ENCODE measurements at places on chromosomes 11 and 22. TPM values are rescaled to one million over a fixed set of nuclear protein-coding genes. Genes with fewer than 3 reads are reported as not detected.
A peak's percentile ranks its signal among the peaks of the same experiment; 100 is the strongest.

- H3K27me3 ChIP-seq = no peaks in the 10 kb centered on the region
- peaks cover 31% of the 10 kb centered on the region for H3K4me1 ChIP-seq
- no peak overlapping the region for H3K27ac ChIP-seq
- H3K36me3 ChIP-seq = no peaks in the 10 kb centered on the region
Measured at GRCh38 chr11:126106594-126107328, 44.1 kb upstream of the CDON start.

DNA sequence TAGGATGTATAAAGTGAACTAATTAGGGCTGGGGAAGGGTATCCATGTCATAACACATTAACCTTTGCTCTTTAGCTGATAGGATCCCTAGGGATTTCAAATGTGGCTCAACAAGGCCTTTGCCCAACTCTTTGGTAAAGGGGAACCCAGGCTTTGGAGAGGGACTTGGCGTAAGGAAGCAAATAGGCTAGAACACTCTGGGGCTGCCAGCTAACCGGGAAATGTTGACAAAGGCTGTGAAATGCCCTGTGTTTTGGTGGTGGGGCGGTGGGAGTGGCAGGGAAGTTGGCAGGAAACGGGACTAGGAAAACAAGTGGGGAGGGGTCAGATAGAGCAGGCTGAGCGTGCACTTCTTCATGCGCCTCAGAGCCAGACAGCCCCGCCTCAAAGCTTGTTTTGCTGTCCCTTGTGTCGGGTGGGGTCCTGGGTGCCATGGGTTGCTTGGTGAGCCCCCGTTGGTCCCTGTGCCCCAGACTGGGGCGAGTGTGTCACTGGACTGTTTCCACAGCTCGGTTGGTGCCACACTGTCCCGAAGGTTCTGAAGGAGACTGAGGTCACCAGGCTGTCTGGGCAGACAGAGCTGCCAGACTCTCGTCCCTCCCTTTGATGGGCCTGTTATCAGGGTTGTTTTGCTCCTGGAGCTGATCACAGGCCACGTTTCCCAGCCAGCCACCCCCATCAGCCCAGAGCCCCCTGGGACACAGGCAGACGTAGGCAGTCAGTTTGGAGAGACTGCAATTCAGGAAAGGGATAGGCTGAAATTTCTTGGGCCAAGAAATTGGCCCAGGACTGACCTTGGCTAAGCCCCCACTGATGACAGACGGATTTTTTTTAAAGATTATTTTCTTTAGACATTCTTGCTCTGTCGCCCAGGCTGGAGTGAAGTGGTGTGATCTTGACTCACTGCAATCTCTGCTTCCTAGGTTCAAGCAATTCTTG lies 19.6 kb downstream of the KCTD21 start:
- no peaks in the 10 kb centered on the region for H3K27me3 ChIP-seq
- peak overlapping the region; percentile 92 for H3K27ac ChIP-seq
- peaks cover 11% of the 10 kb centered on the region for H3K36me3 ChIP-seq
- peak overlapping the region; percentile 17 for H3K4me3 ChIP-seq

- no peak overlapping the region for H3K4me3 ChIP-seq
- H3K27ac ChIP-seq = no peak overlapping the region
- no peaks in the 10 kb centered on the region for H3K27me3 ChIP-seq
- DNase-seq = no peak
- H3K36me3 ChIP-seq = peaks cover 11% of the 10 kb centered on the region
Measured at GRCh38 chr11:77789061-77789730, 31.3 kb downstream of the RSF1 start.

GRCh38 chr22:40190501-40190900 lies 12.8 kb downstream of the TNRC6B start:
- DNase-seq = peak; percentile 45
- no peaks in the 10 kb centered on the region for H3K27me3 ChIP-seq
- H3K4me1 ChIP-seq = peaks cover 91% of the 10 kb centered on the region
- peak overlapping the region; percentile 15 for H3K4me3 ChIP-seq
- H3K27ac ChIP-seq = peak overlapping the region; percentile 71

- H3K27me3 ChIP-seq = no peaks in the 10 kb centered on the region
- H3K4me1 ChIP-seq = no peaks in the 10 kb centered on the region
- DNase-seq = no peak
- H3K36me3 ChIP-seq = no peaks in the 10 kb centered on the region
- no peak overlapping the region for H3K4me3 ChIP-seq
- H3K27ac ChIP-seq = peak overlapping the region; percentile 43
Measured at GRCh38 chr11:95279921-95280868, 49.2 kb upstream of the SESN3 start.

DNA sequence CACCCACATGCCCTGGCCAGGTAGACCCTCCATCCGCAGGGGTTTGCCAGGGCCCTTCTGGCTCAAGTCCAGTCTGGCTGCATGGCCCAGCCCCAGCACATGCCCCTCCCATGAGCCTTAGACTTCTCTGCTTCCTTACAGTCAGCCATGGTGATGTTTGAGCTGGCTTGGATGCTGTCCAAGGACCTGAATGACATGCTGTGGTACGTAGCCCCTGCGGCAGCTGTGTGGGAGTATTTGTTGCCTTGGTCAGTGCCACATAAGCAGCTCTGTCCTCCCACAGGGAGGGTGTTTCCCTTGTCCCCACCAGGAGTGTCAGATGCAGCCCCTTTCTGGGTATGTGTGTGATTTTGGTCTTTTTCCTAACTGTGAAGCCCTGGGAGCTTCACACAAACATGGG lies 17.5 kb downstream of the CDC45 start:
- H3K27ac ChIP-seq = no peak overlapping the region
- H3K27me3 ChIP-seq = peaks cover 4% of the 10 kb centered on the region

Gene PHETA2
- total RNA-seq = 3.4 TPM
